ENCODE measurements at places on chromosomes 3 and 15. TPM values are rescaled to one million over a fixed set of nuclear protein-coding genes. Genes with fewer than 3 reads are reported as not detected.

SEMA6D gene
- 23.6 TPM for total RNA-seq

SEMA3G gene
- total RNA-seq, result 8.4 TPM

C3orf85 gene
- not detected for total RNA-seq

PP2D1 gene
- total RNA-seq, result not detected

NDUFB4 gene
- 181 TPM for total RNA-seq

MDFIC2 gene
- not detected for total RNA-seq

FANCD2OS gene
- total RNA-seq, result not detected

ZMYND10 gene
- total RNA-seq, result 1.4 TPM

SNUPN gene
- total RNA-seq, result 18.2 TPM

DNA sequence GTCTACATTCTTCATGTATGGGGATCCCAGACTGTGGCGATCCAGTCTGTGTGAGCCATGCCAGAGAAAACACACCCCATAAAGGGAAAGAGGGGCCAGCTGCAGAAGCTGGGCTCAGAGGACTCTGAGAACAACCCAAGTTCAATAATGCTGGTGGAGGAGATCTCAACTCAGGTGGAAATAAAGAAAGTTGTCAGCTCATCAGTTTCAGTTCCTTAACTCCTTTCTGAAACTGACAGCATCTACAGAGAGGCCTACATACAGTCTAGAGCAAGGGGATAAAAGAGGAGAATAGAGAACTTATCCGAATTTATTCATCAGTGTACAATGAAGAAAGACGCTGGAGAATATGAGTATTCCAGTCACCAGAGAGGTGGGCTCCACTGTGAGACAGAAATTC lies 77.0 kb downstream of the NTRK3 start:
- H3K27ac ChIP-seq, result no peak overlapping the region
- H3K4me3 ChIP-seq, result no peak overlapping the region
- H3K36me3 ChIP-seq, result no peaks in the 10 kb centered on the region
- DNase-seq, result no peak
- no peaks in the 10 kb centered on the region for H3K4me1 ChIP-seq
- H3K27me3 ChIP-seq, result peaks cover 16% of the 10 kb centered on the region

GRCh38 chr3:72615182-72615581 lies 233.1 kb downstream of the SHQ1 start:
- H3K4me1 ChIP-seq, result peaks cover 11% of the 10 kb centered on the region
- no peak overlapping the region for H3K4me3 ChIP-seq
- no peaks in the 10 kb centered on the region for H3K36me3 ChIP-seq
- no peak overlapping the region for H3K27ac ChIP-seq
- DNase-seq, result no peak
- H3K27me3 ChIP-seq, result no peaks in the 10 kb centered on the region

DNA sequence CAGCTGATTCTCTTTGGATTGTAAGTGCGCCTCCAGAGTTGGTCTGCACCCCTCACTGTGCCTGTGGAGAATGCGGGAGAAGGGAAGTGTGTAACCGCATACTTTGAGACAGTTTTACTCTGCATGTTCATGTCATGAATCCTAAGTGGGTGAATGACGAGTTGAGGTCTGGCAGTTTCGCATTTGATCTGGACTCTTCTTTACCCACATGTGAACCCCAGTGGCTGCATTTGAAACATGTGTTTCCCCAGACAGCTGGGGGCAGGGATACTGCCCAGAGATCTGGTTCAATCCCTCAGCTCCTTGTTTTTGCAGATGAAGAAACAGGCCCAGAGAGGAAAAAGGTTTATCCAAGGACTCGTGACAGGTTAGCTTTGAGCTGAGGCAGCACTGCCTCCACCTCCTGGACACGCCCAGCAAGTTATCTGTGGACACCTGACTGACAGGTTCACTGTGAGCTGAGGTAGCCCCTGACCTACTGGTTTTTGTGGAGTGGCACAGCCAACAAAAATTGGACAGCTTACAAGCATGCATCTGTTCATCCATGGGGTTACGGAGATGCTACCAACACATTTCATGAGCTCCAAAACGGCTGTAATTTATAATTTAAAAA lies 207.3 kb downstream of the XXYLT1 start:
- H3K4me3 ChIP-seq, result no peak overlapping the region
- no peak overlapping the region for H3K27ac ChIP-seq
- H3K27me3 ChIP-seq, result no peaks in the 10 kb centered on the region
- no peaks in the 10 kb centered on the region for H3K4me1 ChIP-seq

DNA sequence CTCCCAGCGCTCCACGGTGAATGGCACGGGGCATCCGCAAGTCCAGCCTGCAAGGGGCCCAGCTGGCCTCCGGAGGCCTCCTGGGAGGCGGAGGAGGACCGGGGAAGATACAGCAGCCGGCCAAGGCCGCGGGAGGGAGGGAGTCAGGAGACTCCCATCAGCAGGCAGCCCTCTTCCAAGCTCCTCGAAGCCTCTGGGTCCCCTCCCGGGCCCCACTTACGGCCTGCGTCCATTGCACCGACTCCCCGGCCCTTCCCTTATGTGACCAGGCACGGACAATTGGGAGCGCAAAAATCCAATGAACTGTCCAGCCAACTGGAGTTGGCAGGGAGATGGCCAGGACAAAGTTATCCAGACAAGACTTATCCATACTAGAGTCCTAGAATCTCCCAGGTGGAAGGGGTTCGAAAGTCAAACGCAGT lies 668 bp downstream of the MFGE8 start:
- H3K4me3 ChIP-seq, result peak overlapping the region; percentile 92
- peak; percentile 78 for DNase-seq
- peak overlapping the region; percentile 82 for H3K27ac ChIP-seq
- no peaks in the 10 kb centered on the region for H3K27me3 ChIP-seq

DNA sequence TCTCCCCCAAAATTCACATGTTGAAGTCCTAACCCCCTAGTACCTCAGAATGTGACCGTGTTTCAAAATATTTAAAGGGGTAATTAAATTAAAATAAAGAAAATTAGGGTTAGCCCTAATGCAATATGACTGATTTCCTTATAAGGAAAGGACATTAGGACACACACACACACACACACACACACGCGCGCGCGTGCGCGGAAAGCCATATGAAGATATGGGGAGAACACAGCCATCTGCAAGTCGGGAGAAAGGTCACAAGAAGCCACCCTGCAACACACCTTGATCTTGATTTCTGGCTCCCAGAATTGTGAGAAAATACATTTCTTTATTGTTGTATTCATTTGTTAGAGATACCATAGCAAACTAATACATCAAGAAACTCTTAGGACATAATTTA lies 54.6 kb upstream of the STXBP5L start:
- peaks cover 19% of the 10 kb centered on the region for H3K4me1 ChIP-seq
- no peak overlapping the region for H3K4me3 ChIP-seq
- H3K36me3 ChIP-seq, result no peaks in the 10 kb centered on the region
- no peak for DNase-seq

- H3K4me1 ChIP-seq, result no peaks in the 10 kb centered on the region
- no peaks in the 10 kb centered on the region for H3K27me3 ChIP-seq
- H3K36me3 ChIP-seq, result no peaks in the 10 kb centered on the region
- H3K27ac ChIP-seq, result no peak overlapping the region
Measured at GRCh38 chr15:59410391-59410896, 27.5 kb upstream of the FAM81A start.

DNA sequence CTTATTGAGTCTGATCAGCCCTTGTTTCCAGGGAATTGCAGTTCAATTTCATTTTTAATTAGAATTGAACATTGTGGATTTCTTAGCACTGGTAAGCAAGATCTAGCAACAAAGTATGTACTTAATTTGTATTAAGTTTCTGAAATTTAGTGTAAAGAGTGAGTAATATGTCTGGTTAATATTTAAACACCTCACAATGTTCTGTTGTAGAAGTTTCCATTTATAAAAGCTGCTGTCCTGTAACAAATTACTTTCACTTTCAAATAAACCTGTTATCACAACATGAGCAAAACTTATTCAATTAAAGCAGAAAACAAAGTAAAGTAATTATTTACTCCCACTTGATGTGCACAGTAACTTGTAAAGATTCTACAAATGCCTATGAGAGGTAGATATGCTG lies 448.5 kb downstream of the NAALADL2 start:
- no peaks in the 10 kb centered on the region for H3K27me3 ChIP-seq

DNA sequence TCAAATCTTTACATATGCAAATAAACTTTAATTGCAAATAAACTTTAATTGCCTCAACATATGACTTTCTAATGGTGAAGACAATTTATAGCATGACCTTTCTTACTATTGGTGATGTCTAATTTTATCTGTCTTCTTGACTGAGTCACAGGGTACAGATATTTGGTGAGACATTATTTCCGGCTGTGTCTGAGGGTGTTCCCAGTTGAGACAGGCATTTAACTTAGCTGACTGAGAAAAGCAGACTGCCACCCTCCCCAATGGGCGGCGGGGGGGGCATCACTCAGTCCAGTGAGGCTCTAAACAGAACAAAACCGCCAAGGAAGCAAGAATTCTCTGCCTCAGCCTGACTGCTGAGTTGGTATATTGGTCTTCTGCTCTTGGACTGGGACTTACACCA lies 160.0 kb downstream of the TBL1XR1 start:
- H3K4me3 ChIP-seq, result no peak overlapping the region
- peaks cover 97% of the 10 kb centered on the region for H3K36me3 ChIP-seq
- DNase-seq, result no peak
- H3K27ac ChIP-seq, result no peak overlapping the region
- H3K27me3 ChIP-seq, result no peaks in the 10 kb centered on the region

- peaks cover 7% of the 10 kb centered on the region for H3K36me3 ChIP-seq
- DNase-seq, result no peak
- H3K4me1 ChIP-seq, result no peaks in the 10 kb centered on the region
- no peaks in the 10 kb centered on the region for H3K27me3 ChIP-seq
- H3K4me3 ChIP-seq, result no peak overlapping the region
Measured at GRCh38 chr15:42553554-42553953, 4.9 kb downstream of the HAUS2 start.

- no peak overlapping the region for H3K4me3 ChIP-seq
- H3K27ac ChIP-seq, result no peak overlapping the region
- H3K36me3 ChIP-seq, result no peaks in the 10 kb centered on the region
- no peaks in the 10 kb centered on the region for H3K4me1 ChIP-seq
- DNase-seq, result no peak
Measured at GRCh38 chr3:171711461-171712170, 98.7 kb downstream of the PLD1 start.

Measured in endodermal cell (in vitro differentiated cells).